ENCODE measurements at places on chromosomes 2 and 18.

- peaks cover 4% of the 10 kb centered on the region for H3K27me3 ChIP-seq
- DNase-seq: no peak
- H3K4me3 ChIP-seq: no peak overlapping the region
- no peaks in the 10 kb centered on the region for H3K4me1 ChIP-seq
These were observed 73.7 kb downstream of the GREB1L start for GRCh38 chr18:21315741-21316197.

DNA sequence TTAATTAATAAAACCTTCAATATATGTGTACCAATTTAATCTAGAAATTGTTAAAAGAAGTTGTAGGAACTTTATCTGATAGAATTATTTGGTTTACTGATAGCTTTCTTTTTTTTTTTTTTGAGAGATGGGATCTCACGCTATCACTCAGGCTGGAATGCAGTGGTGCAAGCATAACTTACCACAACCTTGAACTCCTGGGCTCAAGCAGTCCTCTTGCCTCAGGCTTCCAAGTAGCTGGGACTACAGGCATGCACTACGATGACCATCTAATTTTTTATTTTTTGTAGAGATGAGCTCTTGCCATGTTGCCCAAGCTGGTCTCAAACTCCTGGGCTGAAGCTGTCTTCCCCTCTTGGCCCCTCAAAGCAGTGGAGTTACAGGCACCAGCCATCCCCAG, 66.8 kb downstream of the CCDC138 start:
- no peak for DNase-seq
- peaks cover 97% of the 10 kb centered on the region for H3K36me3 ChIP-seq
- H3K4me3 ChIP-seq: no peak overlapping the region
- no peaks in the 10 kb centered on the region for H3K27me3 ChIP-seq
- H3K4me1 ChIP-seq: no peaks in the 10 kb centered on the region
- no peak overlapping the region for H3K27ac ChIP-seq

GRCh38 chr2:53913721-53914120, 54.0 kb upstream of the GPR75 start:
- no peak overlapping the region for H3K27ac ChIP-seq
- H3K27me3 ChIP-seq: no peaks in the 10 kb centered on the region
- peaks cover 65% of the 10 kb centered on the region for H3K36me3 ChIP-seq
- no peaks in the 10 kb centered on the region for H3K4me1 ChIP-seq
- DNase-seq: no peak

DNA sequence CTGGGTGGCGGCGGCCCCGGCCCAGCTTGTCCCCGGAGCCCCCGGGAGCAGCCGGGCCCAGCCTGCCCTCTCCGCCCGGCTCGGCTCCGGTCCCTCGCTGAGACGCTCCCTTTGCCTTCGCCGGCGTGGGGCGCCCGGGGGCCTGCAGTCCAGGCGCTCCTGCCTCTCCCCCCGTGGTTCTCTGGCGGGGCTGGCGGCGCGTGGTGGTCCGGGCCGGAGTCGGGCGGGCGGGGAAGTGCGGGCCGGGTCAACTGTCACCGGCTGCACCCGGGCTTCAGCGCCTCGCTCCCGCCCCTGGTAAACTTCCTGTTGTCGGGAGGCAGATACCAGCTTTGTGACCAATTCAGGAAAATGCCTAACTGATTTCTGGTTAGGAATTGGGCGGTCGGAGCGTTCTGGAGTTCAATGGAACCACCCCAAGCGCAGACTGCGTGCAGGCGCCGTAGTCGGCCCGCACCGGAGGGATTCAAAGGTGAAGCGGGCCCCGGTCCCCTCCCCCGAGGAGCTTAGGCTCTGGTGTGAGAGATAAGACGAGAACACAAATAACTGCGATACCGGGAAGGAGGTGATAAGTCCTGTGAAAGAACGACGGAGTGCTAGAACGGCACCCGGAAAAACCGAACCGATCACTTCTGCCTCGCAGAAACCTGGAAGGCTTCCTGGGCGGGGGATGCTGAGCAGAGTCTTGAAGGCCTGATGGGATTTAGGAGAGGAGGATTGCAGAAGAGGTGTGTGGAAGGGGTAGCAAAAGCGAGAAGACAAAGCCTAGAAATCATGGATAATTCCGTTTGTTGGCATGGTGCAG, 891 bp downstream of the CAB39 start:
- H3K27ac ChIP-seq: peak overlapping the region; percentile 68
- H3K27me3 ChIP-seq: no peaks in the 10 kb centered on the region
- H3K36me3 ChIP-seq: peaks cover 9% of the 10 kb centered on the region
- peak; percentile 46 for DNase-seq

DNA sequence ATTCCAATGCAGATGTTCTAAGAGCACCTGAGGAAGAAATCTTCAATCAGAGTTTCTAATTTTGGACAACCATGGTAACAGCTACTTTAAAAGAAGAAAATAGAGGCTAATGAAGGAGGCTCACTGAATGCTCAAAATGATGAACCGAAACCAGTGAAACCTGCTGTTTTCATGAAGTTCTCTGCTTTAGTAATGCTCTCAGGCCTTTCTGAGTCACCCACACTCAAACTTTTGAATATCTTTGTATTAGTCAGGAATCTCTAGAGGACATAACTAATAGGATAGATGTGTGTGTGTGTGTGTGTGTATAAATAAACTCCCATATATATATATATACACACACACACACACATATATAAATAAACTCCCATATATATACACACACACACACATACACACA, 76.9 kb upstream of the RIT2 start:
- H3K4me3 ChIP-seq: no peak overlapping the region
- DNase-seq: no peak
- H3K4me1 ChIP-seq: no peaks in the 10 kb centered on the region
- no peaks in the 10 kb centered on the region for H3K36me3 ChIP-seq

DNA sequence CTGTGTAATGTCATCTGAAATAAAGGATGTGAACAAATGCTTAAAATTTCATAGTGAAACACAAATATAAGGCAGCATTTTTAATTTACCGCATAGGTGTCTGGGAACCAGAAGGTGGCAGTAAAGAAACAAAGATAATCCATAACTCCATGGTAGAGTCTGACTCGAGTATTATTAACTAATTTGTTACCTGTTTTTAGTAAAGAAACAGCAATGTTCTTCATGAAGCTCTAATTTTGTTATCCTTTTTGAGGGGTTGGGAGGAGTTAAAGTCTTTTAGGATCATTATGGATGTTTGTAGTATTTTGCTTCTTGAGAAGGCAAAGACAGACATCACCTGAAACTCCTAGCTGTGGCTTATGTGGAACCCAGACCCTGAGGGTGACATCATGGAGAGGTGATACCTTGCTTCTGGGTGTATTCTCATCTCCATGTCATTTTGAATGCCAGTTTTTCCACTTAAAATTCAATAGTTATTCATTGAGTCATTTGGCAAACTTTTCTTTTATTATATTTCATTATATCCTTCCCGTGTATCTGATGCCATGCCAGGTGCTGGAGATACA, 286.2 kb upstream of the EPAS1 start:
- no peak for DNase-seq
- H3K36me3 ChIP-seq: peaks cover 9% of the 10 kb centered on the region
- no peaks in the 10 kb centered on the region for H3K4me1 ChIP-seq
- no peak overlapping the region for H3K27ac ChIP-seq
- H3K4me3 ChIP-seq: no peak overlapping the region
- no peaks in the 10 kb centered on the region for H3K27me3 ChIP-seq

- no peaks in the 10 kb centered on the region for H3K27me3 ChIP-seq
- H3K4me1 ChIP-seq: no peaks in the 10 kb centered on the region
- no peak overlapping the region for H3K27ac ChIP-seq
- no peak for DNase-seq
- H3K4me3 ChIP-seq: no peak overlapping the region
- H3K36me3 ChIP-seq: no peaks in the 10 kb centered on the region
These were observed 172.0 kb upstream of the NRP2 start for GRCh38 chr2:205510345-205510744.

DNA sequence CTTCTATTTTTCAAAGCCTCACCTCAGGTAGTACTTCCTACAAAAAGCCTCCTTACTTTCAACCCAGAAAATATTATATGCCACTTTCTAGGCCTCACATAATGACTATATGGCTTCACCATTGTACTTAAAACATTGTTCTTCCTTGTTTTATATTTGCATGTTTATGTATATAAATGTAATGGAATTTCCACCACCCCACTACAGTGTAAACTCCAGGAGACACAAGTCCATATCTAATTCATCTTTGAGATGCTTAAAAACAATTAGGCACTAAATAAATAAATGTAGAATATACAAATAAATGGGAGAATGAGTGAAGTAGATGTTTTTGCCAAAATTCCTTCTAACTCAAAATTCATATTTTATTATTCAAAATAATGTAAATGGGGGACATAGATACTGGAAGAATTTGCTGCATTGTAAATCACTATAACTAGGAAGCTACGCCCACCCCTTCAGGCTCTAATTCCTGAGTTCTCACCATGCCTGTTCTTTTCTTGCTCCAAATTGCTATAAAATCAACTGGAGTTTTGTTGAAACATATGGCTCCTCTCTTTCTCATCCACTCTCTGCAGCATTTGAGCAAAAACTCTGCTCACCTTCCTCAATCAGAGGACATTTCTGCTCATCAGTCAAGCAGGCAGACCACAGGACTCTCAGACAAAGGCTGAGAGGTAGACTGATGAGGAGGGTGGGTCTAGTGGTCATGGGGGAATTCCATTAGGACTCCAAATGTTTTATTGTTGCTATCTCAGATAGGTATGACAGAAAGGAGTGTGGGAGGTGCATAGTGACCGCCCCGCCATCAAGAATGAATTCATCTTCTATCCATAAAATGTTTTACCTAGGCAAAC, 243.0 kb downstream of the HNMT start:
- H3K27ac ChIP-seq: no peak overlapping the region
- H3K4me1 ChIP-seq: no peaks in the 10 kb centered on the region
- no peak for DNase-seq

DNA sequence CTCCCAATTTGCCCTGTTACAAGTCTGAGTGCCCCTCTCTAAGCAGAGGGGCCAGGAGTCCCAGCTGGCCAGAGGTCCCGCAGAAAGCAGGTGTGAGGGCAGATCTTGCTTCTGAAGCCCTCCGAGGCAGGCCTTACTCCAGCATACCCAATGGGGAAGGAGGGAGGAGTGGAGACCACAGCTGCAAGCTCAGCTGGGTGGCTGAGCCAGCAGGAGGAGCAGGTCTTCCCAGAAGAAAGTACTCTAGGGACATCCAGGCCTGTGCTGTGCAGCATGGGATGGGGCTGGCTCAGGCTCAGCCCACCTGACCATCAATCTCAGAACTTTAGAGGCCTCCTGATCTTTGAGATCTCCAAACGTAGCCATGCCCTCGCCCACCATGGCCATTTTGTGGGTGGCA, 31.3 kb downstream of the PLB1 start:
- H3K27me3 ChIP-seq: peaks cover 26% of the 10 kb centered on the region
- H3K36me3 ChIP-seq: no peaks in the 10 kb centered on the region
- no peak overlapping the region for H3K4me3 ChIP-seq
- no peaks in the 10 kb centered on the region for H3K4me1 ChIP-seq

DNA sequence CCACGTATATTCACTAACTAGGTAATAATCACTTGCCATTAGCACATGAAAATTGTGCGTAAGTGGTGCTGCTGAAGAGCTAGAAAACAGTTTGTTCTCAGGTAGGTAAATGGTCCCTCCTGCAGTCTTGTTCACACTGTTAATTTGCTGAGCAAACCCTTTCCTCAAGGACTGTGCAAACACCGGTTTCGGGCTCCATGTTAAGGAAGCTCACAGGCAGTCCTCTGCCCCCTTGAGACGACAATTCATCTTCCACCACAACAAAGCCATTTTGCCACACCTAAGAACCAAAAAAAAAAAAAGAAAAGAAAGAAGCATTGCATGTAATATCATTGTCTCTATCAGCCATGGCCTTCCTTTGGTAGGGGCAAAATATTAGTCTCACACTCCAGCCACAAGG, 193.9 kb downstream of the BCL11A start:
- peaks cover 19% of the 10 kb centered on the region for H3K4me1 ChIP-seq
- H3K4me3 ChIP-seq: no peak overlapping the region
- peak; percentile 26 for DNase-seq
- no peaks in the 10 kb centered on the region for H3K36me3 ChIP-seq

DNA sequence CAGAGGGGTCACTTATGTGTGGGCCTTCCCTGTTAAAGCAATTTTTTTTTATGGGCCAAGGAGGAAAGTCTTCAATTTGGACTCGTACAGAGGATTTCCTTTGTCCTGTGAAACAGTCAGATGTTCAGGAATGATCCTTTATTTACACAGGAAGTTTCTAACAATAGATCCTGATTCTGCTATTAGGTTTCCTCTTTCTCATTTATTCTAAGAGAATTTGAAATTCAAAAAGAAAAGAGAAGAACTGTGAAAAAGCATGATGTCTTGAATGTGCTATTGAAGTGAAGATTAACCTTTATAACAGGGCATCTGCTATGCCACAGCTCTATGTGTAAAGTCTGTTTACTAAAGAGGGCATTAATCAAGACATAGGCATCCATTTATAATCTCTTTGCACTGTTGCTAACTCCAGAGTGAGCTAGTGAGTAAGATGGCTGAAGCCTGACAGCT, 105.3 kb upstream of the FAM98A start:
- H3K4me3 ChIP-seq: no peak overlapping the region
- H3K27me3 ChIP-seq: no peaks in the 10 kb centered on the region
- H3K4me1 ChIP-seq: no peaks in the 10 kb centered on the region
- no peaks in the 10 kb centered on the region for H3K36me3 ChIP-seq

- H3K4me3 ChIP-seq: no peak overlapping the region
- H3K4me1 ChIP-seq: no peaks in the 10 kb centered on the region
- no peaks in the 10 kb centered on the region for H3K27me3 ChIP-seq
These were observed 742.3 kb upstream of the CELF4 start for GRCh38 chr18:38307914-38308313.

Measured in DND-41 (cell line).